ENCODE measurements at places on chromosomes 1 and 21.

GRCh38 chr1:221097479-221098281 is 218.4 kb downstream of the HLX start:
- no peak for DNase-seq

DNA sequence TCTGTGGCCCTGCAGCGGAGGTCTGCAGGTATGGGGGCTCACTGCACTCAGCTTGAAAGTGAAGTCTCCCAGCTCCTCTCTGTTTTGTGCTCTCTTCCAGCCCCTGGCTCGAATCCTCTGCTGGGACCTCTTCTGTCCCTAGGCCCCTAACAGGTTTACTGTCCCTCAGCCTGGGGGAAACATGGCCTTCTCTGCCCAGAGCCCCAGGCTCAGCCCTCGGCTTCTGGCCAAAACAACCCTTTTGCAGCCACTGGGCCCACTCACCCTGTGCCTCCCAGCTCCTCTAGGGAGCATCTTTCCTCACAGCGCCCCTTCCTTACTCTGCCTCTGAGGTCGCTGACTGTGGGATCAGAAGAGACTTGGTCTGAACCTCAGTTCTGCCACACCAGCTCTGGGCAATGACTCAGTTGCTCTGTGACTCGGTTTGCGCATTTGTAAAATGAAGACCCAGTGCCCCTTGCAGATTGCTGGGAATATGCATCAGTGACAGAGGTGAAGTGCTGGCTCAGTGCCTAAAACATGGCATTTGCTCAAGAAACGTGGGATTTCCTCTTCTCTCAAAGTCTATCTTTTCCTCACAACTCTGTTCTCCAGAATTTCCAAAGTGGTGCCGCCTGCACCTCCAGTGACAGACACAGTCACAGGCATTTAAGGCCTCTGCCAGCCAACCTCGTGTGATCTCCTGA is 26.5 kb upstream of the TENT5C start:
- DNase-seq = no peak

- DNase-seq = no peak
Measured at GRCh38 chr1:209109001-209109785, 474.3 kb upstream of the CAMK1G start.

- DNase-seq = no peak
Measured at GRCh38 chr1:169484101-169484500, 1.6 kb downstream of the SLC19A2 start.

GRCh38 chr1:30815556-30815955 is 58.0 kb upstream of the LAPTM5 start:
- no peak for DNase-seq

GRCh38 chr1:106798991-106799390 is 257.5 kb upstream of the PRMT6 start:
- DNase-seq = no peak
